ENCODE measurements at places on chromosomes 3 and 15.

- DNase-seq: peak; percentile 87
These were observed at the start of gene P3H2 for GRCh38 chr3:190120269-190121060. P3H2 (minus strand) TSS chr3:190120897; CDS start chr3:190120731, 166 bp downstream.

GRCh38 chr15:63610209-63610841 is 13.1 kb downstream of the FBXL22 start:
- DNase-seq: peak; percentile 88

DNA sequence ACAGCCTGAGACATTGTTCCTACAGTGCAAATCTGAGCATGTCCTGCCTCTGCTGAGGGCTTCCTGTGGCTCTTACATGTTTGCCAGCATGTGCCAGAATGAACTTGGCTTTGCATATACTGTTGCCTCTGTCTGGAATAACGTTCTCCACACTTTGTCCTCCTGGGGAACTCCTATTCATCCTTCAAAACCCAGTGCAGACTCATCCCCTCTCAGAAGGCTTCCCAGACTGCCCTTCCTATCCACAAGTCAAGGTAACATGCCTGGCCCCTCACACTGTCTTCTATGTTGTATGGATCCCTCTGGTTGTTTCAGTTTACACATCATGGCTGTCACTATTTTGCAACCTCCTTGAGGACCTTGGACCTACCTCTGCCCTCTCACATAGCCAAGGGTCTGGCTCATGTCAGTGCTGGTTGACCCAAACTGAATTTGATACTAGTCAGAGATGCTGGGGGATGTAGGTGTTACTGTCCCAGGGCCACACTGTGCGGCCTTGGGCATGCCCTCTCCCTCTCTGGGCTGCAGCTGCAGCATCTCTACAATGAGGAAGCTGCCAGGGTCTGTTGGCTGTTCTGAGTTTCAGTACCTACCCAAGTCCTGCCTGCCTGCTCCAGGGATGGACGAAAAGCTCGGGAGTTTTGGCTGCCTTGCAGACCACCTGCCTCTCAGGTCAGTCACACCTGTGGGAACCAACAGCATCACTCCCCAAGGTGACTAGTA is 29.0 kb upstream of the TSPAN3 start:
- DNase-seq: no peak

- DNase-seq: no peak
These were observed 20.0 kb downstream of the TNK2 start for GRCh38 chr3:195888311-195888761.

- no peak for DNase-seq
These were observed 88.3 kb downstream of the RSL24D1 start for GRCh38 chr15:55108448-55108847.

GRCh38 chr3:36906504-36907149 is 38.2 kb downstream of the TRANK1 start:
- DNase-seq: peak; percentile 69

DNA sequence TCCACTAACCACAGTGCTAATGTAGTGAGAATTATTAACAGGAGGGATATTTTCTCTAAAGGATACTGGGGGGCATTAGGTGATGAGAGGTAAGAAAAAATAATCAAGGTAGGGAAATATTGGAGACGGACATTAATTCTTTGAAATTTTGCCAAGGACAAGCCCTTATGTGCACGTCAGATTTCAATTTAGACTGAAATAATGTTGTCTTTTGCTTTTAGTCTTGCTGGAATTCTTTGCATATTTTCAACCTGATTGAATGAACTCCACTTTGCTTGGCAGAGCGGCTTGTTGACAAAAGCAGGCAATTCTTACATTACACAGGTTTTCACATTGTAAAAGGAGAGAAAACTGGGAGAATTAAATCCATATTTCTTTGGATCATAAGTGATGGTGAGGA is 25.0 kb upstream of the C3orf52 start:
- DNase-seq: peak; percentile 4

GRCh38 chr3:82814660-82815059 is 1053.2 kb upstream of the GBE1 start:
- DNase-seq: no peak

DNA sequence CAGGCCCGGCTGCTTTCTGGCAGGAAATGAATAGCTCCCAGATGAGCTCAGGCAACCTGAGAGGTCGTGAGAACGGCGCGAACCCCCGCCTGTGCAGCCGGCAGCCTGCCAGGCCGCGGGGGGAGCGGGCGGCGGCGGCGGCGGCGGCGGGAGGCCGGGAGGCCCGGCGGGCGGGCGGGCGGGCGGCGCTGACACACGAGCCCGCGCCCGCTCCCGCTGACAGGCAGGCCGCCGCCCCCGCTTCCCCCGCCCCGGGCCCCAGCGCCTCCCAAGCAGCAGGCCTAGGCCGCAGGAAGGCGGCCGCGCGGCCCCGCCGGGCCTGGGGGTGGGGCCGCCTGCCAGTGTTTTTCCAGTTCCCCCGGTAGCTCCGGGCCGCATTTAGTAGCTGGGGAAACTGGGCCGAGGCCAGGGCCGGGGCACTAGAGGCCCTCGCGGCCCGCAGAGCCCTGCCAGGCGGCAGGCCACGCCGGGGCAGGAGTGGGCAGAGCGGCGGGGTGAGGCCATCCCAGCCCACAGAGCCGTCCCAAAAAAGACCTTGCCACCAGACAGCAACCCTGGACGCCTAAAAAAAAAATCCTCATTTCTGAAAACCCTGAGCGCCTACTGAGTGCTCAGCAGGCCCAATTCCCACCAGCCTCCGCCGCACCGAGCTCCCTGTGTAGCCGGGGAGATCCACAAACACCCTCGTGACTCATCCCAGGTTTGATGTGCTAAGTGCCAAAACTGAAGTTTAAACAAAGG is 5.6 kb downstream of the HES1 start:
- peak; percentile 90 for DNase-seq

- DNase-seq: no peak
These were observed 87.3 kb upstream of the POU1F1 start for GRCh38 chr3:87363721-87364120.

- peak; percentile 29 for DNase-seq
These were observed 71.6 kb upstream of the RPL35A start for GRCh38 chr3:197878427-197878826.

GRCh38 chr3:177929310-177929709 is 606.9 kb upstream of the KCNMB2 start:
- DNase-seq: peak; percentile 69

DNA sequence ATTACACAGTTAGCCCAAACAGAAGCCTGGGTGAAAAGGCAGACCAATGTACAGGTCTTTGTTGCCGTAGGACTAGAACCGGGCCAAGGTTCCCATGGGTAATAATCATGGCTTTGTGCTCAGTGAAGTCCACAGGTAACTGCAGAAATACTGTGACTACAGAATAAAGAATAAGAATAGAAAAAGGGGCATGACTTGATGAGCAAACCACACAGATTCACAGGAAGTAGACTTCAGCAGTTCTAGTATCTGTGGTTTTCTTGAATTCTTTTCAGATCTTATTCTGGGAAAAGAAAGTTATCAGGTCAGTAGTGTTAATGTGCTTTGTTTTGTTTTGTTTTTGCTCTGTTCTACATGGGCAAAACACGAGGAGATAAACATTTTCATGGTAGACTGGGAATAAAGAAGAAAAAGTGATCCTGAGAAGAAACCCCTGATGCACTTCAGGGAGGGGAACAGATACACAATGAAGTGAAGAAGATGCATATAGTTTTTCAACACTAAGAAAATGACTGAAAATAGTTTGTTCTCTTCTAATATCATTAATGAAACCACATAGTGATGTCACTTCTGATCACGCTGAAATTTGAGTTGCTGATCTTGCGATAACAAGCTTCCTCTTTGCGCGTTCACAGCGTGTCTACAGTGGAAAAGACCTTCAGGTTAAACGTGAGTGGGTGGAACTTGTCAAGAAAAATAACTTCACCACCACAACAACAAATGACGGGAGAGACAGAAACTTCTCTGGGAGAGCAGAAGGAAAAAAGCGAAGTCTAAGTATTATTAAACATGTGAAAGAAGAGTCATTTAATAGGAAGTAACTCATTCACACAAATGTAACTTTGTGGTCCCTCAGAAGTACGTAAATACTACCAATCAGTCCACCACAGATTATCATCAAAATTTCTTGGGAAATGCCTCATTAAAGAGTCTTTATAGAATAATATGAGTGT is 315.8 kb upstream of the SATB1 start:
- DNase-seq: no peak

DNA sequence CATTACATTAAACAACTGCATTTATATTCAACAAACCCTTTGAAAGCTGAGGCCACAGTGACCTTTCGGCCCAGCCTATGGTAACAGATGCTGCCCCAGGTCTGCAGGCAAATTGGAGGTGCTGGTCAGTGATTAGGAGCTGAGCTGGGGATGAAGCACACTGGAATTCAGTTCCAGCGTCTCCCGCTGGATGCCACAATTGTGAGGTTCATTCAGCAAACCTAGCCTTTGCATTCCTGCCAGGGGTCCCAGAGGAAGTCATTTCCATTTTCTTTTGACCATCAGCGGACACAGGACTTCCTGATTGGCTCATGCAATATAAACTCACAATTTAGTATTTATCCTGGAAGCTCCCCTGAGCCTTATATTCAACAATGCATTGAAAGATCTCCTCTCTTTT is 89.5 kb downstream of the IL20RB start:
- DNase-seq: no peak

- DNase-seq: no peak
These were observed 75.6 kb downstream of the PDZRN3 start for GRCh38 chr3:73549051-73549600.

DNA sequence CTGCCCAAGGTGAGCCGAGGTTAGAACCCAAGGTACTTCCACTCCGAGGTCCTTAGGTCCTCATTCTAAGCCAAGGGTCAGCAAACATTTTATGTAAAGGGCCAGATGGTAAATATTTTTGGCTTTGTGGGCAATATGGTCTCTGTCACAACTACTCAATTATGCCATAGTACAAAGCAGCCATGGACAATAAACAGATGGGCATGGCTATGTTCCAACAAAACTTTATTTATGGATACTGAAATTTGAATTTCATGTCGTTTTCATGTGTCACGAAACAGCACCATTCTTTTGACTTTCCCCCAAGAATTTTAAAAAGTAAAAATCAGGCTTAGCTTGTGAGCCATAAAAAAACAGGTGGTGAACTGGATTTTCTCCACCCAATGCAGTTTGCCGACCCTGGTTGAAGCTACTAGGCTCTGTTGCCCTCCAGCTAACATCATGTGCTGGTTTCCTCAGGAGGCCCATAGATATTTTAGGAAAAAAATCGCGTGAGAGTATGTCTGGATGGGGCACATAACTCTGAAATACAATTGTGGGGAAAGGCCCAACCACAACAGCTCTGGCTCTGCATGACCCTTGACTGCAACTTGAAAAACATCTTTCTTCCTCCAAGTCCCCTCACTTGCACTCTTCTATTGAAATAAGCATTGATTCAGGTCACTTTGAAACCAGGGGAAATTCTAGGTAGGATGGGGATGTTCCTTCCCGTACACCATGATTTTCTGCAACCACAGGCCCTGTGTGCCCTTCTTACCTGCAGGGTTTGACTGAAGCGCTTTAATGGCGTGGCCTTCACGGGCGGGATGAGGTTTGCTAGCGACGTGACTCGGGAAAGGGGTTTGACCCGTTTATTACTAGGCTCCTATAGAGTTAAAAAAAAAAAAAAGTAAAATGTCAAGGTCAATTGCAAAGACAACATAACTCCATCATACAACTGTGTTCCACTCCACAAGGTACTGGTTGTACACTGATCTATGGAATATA is 28.5 kb downstream of the ARHGEF3 start:
- DNase-seq: no peak

- DNase-seq: no peak
These were observed 145.8 kb downstream of the TPRA1 start for GRCh38 chr3:127444761-127445160.

DNA sequence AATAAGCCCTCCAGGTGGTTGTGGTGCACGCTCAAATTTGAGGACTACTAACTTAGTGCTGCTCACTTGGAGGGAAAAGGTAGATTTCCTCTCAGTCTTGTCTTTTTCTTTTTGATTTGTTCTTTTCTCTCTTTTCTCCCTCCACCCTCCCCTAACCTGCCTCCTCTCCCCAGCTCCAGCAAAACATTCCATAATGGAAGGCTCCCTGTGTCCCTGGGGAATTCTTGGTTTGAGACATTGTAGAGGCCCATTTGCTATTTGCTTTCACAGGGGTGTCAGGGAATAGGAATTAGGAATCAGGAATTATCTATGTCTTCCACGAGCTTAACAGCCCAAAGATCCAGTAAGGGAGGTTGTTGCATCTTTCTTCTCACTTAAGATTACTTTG is 136.8 kb upstream of the UMPS start:
- no peak for DNase-seq

DNA sequence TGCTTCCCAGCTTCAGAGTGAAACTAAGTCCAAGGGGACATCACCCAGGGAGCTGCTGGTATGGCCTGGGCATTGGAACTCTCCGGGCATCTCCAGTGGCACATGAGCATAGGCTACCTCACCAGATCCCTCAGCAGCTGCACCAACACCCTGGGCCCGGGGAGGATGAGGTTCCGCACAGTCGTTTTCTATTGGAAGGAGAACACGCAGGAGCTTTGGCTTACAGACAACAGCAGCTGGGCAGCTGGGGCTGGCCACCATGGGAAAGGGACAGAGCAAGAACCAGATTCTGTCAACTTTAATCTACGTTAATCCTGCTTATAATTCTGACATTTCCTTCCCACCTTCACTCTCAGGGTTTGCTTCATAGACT is 65.5 kb downstream of the MYO1E start:
- no peak for DNase-seq

DNA sequence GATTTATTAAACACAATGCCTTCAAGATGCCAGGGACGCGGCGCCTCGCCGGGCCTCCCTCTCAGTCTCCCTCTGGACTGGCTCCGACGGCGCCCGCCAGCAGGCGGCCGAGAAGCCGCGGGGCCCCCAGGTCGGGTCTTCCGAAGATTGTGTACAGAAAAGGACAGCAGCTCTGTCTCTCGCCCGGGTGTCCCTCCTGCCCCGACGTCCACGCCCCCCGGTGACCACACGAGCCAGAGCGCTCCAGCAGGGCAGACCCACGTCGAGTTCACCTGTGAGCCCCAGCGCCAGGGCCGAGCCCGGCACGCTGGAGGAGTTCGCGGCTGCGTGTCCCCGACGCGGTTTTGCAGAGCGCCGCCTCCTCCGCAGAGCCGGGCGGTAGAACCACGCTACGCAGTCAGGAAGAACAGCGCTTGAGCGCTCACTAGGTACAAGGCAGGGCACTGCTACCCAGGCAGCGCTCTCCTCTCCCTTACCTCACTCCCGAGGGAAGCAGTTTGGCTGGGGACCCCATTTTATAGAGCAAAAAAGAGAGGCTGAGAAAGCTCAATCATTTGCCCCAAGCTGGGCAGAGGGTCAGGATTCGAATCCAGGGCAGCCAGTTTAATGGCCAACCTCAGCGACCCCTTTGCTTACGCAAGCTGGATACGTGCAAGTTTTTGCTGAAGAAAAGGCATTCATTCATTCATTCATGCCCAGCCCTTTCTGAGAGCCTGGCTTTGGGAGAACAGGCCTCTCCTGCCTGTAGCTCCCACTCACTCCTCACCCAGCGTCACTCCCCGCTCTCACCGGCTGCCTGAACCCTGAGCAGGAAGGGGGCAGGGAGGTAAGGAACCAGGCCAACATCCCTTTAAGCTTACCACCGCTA is 3.0 kb upstream of the TLE3 start:
- DNase-seq: peak; percentile 71
